ENCODE measurements at places on chromosomes 11 and 22.

GRCh38 chr11:75734491-75735180 is 17.0 kb downstream of the MOGAT2 start:
- DNase-seq, result no peak

GRCh38 chr11:134330611-134331353 is 1.0 kb upstream of the GLB1L2 start:
- no peak for DNase-seq

DNA sequence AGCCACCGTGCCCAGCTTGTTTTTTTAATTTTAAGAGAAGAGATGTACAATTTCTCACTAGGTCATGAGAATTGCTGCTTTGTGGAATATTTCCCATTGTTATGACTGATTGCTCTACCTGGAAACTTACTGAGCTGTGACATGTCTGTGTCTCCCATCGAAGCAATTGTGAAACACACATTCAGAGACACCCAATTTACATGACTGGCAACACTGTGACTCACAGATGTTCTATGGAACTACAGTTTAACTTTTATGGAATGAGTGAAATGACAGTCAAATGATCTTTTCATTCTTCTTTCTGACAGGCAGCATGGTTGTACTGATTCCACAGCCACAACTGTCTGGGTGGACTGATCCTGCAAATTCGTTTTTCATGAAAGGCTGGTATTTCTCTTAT is 32.3 kb downstream of the ELF5 start:
- no peak for DNase-seq

DNA sequence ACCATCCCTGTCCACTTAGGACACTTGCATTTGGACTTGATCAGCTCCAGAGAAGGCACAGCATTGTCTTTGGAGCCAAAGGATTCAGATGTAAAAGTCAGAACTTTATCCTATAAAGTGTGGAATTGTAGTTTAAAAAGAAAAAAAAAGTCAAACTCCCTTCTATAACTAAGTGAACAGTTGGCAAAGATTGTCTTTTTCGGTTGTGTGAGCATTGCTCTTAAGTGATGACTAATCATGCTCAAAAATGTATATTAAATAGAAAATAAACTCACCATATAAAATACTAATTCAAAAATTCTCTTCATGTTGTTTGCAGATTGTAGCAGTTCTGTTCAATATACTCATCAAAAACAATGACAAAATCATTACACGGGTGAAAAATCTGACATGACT is 93.8 kb downstream of the ETS1 start:
- no peak for DNase-seq

DNA sequence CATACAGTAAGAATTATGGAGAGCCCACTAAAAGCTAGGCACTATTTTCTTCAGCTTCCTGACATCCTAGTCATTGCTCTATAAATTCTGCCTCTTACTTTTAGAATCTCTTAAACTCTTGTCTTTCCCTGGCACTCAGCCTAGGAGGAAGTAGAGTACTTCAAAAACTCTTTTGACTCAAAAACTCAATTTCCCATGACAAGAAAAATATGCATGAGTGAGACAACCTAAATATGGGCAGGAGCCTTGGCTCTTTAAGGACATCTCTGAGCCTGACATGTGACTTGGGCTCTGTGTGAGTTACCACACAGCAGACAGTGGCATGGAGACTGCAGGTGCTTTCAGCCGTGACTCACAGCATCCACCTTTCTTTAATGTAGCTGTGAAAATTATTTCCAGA is 97.5 kb upstream of the CCDC179 start:
- DNase-seq, result no peak

- DNase-seq, result no peak
Measured at GRCh38 chr11:63022441-63022840, 6.8 kb upstream of the SLC22A8 start.

DNA sequence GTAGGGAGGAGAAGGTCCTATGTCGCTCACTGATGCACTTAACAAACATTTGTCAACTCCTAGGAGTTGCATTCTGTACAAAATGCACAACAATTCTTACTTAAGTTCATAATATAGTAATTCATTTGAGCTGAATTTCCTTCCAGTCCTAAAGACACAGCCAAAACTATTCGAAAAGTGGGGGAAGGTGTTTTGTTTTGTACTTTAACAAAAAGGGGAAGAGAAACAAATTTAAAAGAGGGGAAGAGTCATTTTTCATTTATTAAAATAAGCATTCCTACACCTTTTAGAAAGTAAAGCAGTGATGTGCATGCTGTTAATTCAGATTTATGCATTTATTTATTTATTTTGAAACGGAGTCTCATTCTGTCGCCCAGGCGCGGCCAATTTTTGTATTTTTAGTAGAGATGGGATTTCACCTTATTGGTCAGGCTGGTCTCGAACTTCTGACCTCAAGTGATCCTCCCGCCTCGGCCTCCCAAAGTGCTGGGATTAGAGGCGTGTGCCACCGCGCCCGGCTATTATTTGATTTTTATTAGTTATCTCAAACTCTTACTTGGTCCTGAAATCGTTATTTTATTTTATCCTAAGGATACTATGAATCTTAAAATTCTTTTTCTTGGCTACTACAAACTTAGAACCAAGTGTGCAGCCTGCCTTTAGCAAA is 1.1 kb upstream of the FANCF start:
- no peak for DNase-seq

- no peak for DNase-seq
Measured at GRCh38 chr11:28636033-28636432, 527.8 kb downstream of the METTL15 start.

GRCh38 chr22:36213586-36213985 is 12.0 kb upstream of the APOL4 start:
- no peak for DNase-seq

- no peak for DNase-seq
Measured at GRCh38 chr11:48141475-48142122, 75.0 kb upstream of the OR4B1 start.

- DNase-seq, result no peak
Measured at GRCh38 chr11:118417801-118418200, 16.4 kb downstream of the ATP5MG start.

DNA sequence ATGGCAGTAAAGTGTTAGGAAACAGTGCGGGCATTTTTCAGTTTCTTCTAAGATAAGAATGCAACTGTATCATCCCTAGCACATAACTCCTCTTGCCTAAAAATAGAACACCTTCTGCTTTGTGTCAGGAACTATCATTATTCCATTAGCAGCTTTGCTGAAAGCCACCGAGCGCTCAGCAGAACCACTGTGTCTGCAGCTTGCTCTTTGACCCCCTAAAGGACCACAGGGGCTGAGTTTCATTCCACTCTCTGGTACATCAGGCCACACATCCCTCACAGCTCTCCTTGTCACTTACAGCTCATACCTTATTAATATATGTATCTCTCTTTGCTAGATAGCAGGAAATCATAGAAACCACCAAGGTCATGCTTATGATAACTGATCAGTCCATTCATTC is 360.2 kb downstream of the KCNA4 start:
- DNase-seq, result no peak

GRCh38 chr11:86888164-86889000 is 66.8 kb downstream of the FZD4 start:
- DNase-seq, result no peak

DNA sequence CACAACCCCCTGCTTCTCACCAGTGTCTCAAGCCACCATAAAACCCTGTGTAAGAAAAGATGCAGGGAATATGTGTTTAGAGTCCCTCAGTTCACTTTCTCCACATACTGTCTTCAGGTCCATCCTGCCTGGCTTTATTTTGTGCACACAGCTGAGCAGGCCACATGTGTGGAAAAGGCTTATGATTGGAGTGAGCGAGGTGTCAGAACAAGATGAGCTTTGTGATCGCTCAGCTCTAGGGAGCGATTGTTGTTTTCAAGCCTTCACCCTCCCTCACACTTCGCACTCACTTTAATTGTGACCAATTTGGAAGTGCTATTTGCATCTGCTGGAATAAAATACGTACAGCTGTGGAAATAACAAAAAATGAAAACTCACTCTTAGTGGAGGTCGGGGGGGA is 931.1 kb upstream of the TENM4 start:
- no peak for DNase-seq

DNA sequence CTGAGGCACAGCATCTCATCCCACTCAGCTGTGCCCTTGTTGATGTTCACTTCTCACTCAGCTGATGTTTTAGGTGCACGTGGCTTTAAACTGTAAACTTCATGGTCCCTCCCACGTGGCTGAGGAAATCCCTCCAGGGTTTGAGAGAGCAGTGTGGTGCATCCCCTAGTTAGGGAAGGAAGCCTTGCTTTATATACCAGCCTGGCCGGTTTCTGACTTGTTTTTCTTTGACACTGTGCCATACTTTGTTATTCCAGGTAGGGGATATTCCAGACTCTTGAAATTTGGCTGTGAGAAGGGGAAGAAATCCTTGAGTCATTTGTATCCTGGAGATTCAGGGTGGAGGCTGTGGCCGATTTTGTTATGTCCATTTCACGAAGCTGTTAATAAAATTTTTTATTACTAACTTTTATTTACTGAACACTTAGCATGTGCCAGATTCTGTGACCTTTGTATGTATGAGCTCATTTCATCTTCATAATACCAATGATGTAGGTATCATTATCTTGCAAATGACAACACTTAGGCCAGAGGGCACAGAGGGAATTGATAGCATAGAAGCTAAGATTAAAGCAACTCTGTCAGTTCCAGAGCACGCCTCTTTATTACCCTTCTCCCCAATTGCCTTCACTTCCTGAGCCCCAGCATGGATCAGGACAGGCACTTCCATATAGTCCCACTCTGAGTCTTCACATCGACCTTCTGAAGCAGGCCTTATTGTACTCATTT is 116.6 kb downstream of the NAV2 start:
- DNase-seq, result no peak

DNA sequence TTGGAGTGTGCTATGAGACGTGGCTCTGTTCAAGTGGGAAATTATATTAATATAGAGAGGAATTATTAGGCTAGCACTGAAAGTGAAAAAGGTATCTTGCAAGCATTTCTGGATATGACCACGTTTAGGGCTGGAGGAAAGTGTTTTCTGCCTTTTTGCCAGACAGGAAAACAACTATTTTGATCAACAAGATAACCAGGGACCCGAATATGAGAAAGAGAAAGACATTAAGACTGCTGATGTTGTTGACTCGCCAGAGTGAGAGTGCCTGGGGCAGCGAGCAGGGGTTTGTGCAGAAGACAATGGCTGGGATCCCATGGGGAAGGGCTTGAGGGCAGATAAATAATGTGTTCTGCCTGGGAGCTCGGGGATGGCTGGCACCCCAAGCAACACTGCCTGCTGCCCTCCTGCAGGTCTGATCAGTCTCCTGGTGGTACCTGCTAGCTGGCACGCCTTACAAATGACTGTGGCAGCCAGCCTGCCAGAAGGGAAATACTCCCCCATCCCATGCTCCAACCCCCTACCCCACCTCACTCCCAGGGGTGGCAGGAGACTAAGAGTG is 23.1 kb upstream of the CHST1 start:
- DNase-seq, result no peak

DNA sequence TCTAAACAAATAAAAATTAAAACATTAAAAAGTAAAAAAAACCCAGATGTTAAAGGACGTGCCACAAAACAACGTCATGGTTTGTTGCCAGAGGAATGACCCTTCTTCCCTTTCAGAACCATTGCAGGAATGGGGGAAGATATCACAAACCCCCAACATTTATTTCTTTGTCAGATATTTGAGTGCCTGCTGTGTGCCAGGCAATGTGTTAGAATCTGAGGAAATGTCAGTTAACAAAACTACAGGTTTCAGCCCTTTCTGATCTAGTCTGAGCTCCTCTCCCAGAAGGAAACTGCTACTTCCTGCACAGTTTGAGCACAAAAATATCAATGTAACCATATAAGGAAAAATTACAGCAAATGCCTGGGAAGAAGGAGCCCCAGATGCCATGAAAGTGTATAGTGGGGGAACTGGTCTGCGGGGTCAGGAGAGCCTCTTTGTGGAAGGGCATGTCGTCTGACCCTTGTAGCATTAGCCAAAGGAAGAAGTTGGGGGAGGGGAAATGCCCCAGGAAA is 7.1 kb upstream of the NHERF4 start:
- DNase-seq, result no peak
